ENCODE measurements at places on chromosomes 7 and 10. TPM values are rescaled to one million over a fixed set of nuclear protein-coding genes. Genes with fewer than 3 reads are reported as not detected.
A peak's percentile ranks its signal among the peaks of the same experiment; 100 is the strongest.

Gene PNLIPRP2
- total RNA-seq = not detected

Gene PKD1L1
- 0.77 TPM for total RNA-seq

GRCh38 chr7:47266799-47267198 lies 315.1 kb downstream of the TNS3 start:
- DNase-seq = no peak

DNA sequence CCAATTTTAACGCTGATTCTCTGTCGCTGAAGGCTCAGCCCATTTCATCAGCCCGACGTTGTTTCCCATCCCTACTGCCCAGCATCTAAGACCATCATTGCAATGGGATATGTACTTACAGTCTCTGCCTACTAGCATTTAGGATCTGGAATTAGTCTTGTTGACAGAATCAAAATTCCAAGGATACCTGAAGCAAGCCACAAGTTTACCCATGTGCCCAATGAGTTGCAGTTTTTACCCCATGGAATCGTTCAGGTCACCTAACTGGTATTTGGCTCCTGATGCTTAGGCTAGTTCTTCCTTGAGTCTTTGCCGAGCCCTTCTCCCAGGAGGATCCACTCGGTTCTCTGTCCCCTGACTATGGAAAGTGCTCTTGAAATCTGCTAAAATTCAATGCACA lies 276.8 kb downstream of the DNAJB9 start:
- DNase-seq = no peak

Gene MORN4
- total RNA-seq = 1.2 TPM

DNA sequence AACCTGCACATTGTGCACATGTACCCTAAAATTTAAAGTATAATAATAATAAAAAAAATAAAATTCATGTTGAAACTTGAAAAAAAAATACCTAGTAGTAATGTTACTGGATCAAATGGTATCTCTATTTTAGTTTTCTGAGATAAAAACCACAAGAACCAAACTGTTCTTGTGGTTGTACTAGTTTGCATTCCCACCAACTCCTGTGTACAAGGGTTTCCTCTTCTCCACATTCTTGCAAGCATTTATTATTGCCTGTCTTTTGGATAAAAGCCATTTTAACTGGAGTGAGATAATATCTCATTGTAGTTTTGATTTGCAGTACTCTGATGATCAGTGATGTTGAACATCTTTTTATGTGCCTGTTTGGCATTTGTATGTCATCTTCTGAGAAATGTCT lies 177.7 kb downstream of the KIF20B start:
- no peak for DNase-seq

- DNase-seq = no peak
Measured at GRCh38 chr7:7693881-7694280, 24.5 kb downstream of the RPA3 start.

GRCh38 chr10:11625019-11625735 lies 13.7 kb upstream of the USP6NL start:
- DNase-seq = no peak

DNA sequence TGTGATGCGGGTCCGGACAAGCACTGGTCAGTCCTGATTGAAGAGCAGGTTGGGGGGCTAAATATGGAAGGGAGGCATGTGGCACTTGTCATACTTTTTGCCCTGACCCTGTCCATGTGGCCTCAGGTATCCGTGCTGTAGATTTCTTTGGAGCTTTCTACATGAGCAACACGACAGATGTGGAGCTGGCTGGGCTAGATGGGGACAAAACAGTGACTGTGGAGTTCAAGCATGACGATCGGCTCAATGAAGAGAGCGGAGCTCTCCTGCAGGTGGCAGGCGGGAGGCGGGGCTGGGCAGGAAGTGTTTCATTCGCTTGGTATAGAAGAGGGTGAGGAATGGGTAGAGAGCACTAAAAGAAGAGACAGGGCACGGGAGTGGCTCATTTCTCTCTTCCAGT lies 13.0 kb upstream of the CHCHD1 start:
- peak; percentile 51 for DNase-seq

Gene CHRM2
- total RNA-seq = not detected

Gene MYH16
- not detected for total RNA-seq
